ENCODE measurements at places on chromosomes 16 and 17.
A peak's percentile ranks its signal among the peaks of the same experiment; 100 is the strongest.

GRCh38 chr16:66587881-66588600 is 8.8 kb downstream of the CMTM2 start:
- no peak for DNase-seq

DNA sequence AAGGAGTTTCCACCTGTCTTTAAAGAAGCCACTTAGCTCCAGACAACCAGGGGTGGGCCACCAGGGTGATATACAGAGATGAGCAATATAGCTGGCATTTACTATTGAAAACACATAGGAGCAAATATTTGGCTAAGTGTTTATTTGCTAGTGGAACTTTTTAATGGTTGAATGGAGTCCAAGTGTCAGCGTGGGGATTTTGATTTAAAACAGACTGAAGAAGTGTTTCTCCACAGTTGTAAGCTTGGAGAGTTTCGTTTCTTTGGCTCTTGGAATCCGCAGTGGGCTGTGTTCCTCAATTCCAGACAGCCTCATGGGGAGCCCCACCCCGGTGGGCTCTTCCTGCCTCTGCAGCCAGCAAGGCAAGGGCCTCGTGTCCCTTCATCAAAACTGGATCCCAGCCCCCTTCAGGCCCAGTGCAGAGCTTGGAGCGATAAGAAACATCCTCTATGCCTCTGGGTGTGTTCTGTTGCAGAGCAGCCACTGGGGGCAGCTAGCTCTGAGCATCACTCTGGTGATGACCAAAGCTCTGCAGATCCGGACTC is 36.1 kb downstream of the NOG start:
- DNase-seq = no peak

GRCh38 chr17:17812211-17813054 is 24.4 kb downstream of the SREBF1 start:
- peak; percentile 47 for DNase-seq

DNA sequence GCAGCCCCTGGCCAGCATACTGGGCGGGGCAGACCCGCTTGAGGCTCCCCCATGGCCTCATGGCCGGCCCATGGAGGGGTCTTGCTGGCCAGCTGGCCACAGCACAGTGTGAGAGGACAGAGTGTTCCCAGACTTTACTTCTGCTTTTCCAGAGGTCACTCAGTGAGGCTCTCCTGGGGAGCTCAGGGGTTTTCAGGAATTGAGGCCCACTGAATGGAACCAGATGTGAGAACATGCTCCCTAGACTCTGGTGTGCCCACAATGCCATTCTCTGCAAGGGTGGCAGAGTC is 21.2 kb downstream of the ATP6V0D1 start:
- no peak for DNase-seq

- no peak for DNase-seq
Observed at GRCh38 chr17:8016632-8017424, 14.4 kb downstream of the GUCY2D start.

DNA sequence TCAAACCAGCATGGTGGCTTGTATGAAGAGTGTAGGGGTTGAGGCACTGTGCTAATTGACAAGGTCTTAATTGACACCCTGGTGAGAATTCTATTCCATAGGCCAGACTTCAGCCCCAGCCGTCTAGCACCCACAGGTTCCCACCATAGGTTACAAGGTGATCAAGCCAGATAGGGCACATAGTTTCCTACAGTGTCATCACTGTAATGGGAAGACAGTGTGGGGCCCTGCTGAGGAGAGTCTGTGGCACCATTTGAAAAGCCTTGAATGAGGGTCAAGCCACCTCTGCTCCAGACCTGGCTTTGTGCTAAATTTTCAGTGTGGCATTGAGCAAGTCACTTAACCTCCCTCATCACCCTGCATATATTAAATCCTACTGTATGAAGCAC is 36.2 kb downstream of the YPEL2 start:
- DNase-seq = no peak

GRCh38 chr17:4035081-4035680 is 70.9 kb upstream of the ATP2A3 start:
- no peak for DNase-seq

DNA sequence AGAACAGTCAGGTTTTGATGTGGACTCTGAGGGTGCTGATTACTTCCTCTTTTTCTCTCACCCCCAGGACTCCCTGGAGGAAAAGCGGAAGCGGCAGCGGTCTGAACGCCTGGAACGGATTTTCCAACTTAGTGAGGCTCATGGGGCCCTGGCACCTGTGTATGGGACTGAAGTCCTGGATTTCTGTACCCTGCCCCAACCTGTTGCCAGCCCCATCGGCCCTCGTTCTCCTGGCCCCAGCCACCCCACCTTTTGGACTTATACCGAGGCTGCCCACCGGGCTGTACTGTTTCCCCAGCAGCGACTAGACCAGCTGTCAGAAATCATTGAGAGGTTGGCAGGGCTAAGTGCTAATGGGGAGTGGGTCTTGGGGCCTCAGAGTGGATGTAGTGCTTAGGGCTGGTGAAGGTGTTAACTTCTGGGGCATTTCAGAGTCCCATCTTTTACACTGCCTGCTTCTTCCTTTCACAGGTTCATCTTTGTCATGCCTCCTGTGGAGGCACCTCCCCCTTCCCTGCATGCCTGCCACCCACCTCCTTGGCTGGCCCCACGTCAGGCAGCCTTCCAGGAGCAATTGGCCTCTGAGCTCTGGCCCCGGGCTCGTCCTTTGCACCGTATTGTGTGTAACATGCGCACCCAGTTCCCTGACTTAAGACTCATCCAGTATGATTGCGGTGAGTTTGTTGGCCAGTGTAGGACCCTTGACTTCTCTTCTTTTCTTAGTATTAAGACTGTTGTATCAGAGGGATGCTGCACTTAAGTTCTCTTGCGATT is 19.1 kb upstream of the PHKG2 start:
- DNase-seq = no peak

DNA sequence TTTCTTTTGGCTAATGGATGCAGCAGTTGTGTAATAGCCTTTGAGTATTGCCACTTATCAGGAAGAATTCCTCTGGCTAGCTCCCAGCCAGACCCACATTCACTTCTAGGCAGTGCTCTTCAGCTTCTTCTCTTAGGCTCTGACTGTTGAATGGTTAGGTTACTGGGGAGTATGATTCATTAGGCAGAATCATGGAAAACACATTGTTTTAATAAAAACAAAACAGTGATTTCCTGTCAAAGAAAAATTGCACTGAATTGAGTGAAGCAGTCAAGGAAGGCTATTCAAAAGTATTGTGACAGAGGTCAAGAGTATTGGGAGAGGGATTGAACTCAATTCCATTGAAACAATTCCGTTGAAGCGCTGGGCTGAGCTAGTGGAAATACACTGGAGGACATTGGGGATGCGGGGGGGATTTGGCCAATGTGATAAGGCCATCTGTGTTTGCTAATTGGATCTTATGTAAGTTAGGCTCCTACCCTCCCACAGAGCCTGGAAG is 68.0 kb downstream of the CNTNAP4 start:
- DNase-seq = no peak

- DNase-seq = no peak
Observed at GRCh38 chr16:71709229-71709781, 15.2 kb downstream of the PHLPP2 start.

GRCh38 chr16:27445502-27446175 is 43.7 kb downstream of the IL21R start:
- DNase-seq = no peak

- DNase-seq = no peak
Observed at GRCh38 chr16:52548261-52549010, 1.5 kb upstream of the TOX3 start.

GRCh38 chr16:67210069-67210937 is 11.4 kb downstream of the ELMO3 start:
- no peak for DNase-seq

DNA sequence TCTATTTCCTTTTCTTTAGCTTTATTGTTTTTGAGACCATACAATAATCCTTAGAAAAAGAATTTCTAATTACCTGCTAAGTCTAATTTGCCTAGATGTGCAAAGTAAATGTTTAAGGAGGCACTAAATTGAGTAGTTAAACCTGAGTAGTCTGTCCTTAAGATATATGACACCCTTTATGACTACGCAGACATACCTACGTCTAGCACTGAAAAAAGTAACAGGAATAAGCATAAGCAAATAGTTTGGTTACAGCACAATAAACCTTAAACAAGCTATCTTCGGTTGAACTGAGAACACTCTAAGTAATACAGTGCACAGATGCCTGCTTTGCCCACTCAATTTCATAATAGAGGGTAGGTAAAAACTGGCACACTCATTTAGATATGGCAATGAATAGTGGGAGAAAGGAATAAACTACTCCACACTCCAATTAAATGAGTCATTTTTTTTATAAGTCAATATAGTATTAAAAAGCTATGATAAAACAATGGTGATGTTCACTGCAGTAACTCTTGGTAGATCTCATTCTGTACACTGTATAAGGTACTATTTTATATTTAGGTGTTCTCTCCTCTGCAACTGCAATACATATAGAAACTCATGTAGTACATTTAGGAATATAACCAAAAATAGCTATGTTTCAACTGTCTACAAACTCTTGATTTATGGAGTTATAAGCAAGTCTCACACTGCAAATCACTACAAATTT is 19.7 kb upstream of the INTS2 start:
- DNase-seq = no peak

GRCh38 chr17:28040406-28040805 is 2.1 kb upstream of the NLK start:
- DNase-seq = no peak

DNA sequence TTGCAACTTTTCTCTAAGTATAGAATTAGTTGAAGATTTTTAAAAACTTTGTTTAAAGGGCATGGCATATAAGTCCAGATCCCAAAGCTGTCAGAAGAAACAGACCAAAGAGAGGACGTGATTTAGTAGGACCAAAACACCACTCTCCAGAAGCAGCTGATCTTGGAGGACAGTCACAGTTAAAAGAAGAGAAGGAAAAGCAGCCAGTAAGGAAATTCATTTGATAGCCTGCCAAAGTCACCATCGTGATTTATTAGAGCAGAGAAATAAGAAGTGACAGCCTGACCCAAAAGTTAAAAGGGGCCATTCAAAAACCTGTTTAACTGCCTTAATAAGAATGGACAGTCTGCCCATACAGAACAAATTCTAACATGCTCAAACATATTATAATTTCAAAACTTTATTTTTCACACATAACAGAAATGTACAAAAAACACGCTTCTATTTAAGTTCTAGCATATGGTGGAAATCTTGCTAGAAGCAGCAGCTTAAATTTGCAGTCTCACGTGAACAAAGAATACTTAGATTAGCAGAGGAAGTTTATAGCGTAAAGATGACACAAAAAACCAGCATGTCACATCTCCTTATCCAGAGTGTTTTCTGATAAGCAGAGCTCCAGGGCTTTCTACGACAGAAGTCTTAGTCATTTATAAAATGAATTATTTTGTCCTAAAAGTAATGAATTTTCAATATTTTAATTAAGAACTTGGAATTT is 37.2 kb downstream of the TXNDC11 start:
- no peak for DNase-seq

- no peak for DNase-seq
Observed at GRCh38 chr16:25148568-25149215, 37.1 kb downstream of the LCMT1 start.

GRCh38 chr17:66777689-66778225 is 57.2 kb upstream of the CACNG5 start:
- no peak for DNase-seq

- no peak for DNase-seq
Observed at GRCh38 chr16:73610160-73610559, 562.2 kb upstream of the ZFHX3 start.

DNA sequence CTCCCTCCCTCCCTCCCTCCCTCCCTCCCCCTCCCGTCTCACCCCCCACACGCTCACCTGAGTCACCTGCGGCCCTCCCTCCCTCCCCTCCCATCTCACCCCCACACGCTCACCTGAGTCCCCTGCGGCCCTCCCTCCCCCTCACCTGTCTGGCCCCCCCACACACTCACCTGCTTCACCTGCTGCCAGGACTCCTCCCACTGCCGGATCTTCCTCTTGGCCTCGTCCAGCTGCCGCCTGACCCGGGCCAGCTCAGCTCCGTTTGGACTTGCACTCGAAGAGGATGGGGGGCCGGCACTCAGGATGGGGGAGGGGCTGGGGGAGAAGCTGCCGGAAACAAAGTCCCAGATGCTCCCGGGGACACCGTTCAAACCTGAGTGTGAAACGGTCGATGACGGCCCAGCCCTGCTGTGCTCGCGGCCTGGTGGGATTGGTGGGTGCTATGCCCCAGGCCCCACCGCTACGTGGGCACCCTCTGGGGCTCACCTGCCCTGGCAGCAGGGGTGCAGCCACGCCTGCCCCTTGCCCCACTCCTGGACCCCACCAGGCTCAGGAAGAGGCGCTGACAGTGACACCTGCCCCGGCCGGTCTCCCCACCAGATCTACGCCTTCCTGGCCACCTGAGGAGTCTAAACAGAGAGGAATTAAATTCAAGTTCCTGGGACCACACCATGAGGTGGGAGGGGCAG is 15.9 kb downstream of the GNPTG start:
- DNase-seq = no peak

GRCh38 chr16:79977940-79978836 is 377.7 kb upstream of the MAF start:
- no peak for DNase-seq

DNA sequence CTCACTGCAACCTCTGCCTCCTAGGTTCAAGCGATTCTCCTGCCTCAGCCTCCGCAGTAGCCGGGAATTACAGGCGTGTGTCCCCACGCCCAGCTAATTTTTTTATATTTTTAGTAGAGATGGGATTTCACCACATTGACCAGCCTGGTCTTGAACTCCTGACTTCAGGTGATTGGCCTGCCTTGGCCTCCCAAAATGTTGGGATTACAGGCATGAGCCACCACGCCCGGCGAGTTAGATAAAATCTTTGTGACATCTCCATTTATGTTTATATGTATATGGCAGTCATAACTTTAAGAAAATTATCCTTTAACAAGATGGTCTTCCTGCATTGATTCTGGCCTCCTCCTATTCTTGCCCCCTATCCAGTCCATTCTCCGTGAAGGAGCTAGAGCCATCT is 24.0 kb downstream of the CCDC42 start:
- no peak for DNase-seq

GRCh38 chr17:51015145-51015558 is 105.5 kb downstream of the SPAG9 start:
- DNase-seq = no peak

GRCh38 chr16:9647981-9648701 is 534.1 kb downstream of the GRIN2A start:
- no peak for DNase-seq

- DNase-seq = no peak
Observed at GRCh38 chr17:49110509-49110908, 22.1 kb upstream of the B4GALNT2 start.

DNA sequence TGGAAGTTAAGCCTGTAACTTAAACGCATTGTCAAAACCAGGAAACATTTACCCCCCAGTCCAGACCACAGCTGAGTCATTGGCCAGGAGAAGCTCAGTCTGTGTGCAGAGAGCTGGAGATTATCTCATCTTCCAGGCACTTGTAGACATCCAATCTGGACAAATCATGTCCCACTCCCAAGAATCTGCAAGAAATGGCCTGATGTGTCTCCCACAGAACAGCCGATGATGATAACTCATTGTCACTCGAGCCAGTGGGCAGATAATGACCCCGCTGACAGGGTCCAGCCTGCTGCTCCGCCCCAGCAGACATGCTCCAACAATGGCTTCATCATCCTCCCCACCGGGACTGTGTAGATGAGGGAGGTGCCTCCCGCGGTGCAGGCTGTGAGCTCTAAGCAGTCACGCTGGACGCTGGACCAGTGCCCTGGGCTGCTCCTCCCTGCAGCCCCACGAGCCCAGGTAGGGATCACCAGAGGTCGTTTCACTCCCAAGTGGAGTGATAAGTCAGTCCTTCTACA is 322.5 kb downstream of the C16orf95 start:
- DNase-seq = no peak
